ENCODE measurements at places on chromosomes 6 and 20.

DNA sequence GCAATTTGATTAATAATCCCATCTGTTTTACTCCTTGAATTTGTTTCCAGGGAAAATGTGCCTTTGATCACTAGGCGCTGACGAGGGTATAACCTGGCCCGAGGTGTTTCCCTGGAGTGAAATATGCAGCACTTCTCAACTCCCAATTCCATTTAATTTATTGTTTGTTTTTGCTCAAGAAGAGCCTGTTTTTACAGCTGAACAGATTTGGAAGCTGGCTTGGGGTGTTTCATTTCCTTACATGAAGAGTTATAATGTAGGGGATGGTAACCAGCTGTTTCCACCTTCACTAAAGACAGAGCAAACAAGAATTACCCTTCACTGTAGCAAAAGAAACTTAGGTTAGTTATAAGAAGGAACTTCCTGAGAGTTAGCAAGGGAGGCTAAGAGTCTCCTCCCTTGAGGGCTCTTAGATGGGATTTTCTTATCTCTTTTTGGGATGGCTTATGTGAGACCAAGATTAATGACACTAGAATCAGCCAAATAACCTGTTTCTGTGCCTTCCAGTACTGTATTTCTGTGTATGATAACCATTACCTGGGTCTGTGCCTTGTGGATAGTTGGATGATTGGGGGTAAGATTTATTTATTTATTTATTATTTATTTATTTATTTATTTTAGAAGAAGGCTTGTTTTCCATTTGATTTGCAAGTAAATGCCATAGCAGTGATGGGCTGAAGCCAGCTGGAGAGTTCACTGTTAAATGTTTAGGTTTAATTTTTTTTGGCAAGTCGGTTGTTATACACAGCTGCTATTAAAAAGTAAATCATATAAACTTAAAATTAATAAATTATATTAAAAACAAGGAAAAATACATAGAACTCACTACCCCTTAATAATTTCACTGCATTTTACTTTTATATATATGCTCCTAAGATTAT is 162.2 kb upstream of the BMP2 start:
- DNase-seq, result no peak

DNA sequence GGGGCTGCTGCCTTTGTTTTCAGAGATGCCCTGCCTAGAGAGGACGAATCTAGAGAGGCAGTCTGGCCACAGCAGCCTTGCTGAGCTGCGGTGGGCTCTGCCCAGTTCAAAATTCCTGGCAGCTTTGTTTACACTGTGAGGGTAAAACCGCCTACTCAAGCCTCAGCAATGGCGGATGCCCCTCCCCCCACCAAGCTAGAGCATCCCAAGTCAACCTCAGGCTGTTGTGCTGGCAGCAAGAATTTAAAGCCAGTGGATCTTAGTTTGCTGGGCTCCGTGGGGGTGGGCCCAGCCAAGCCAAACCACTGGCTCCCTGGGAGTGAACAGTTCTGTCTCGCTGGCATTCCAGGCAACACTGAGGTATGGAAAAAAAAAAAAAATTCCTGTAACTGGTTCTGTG is 970.9 kb downstream of the TBC1D32 start:
- DNase-seq, result no peak

DNA sequence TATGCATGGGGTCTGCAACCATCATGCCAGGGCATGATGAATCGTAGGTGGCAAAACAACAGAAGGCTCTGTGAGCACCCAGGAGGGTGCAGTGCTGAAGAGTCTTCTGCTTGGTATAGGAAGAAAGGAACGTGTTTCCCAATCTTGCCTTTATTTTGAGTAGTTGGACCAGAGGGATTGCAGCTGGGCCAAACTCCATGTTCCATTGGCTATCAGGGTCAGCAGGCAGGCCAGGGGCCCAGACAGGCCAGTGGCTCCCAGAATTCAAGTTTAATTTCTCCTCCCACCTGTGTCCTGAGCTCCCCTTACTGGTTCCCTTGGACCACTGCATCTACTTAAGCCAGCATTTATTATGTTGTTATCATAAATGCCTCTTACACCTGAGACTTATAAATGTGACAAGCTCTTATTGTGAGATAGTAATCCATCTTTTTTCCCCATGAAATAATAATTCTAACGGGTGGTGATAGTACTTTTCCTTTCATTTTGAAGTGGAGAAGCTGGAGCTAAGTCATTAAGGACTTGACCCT is 918 bp upstream of the TRIM38 start:
- no peak for DNase-seq

DNA sequence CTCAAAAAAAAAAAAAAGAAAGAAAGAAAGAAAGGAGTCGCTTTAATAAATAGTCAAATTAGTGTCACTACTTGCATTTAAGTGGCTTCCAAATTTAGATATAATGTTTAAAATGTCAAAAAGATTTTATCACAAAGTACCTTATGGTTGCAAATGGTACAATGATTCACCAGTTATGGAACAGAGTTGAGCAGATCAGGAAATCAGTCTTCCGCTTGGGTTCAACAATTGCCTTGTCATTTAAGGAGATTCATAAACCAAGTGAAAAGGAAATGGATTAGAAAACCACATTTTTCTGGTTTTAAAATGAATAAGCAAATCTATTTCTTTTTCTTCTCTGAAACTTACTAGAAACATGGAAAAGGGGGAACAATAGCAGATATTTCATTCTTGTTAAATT is 94.8 kb upstream of the PTPRT start:
- DNase-seq, result no peak

GRCh38 chr6:163837691-163838431 is 423.3 kb downstream of the QKI start:
- no peak for DNase-seq

DNA sequence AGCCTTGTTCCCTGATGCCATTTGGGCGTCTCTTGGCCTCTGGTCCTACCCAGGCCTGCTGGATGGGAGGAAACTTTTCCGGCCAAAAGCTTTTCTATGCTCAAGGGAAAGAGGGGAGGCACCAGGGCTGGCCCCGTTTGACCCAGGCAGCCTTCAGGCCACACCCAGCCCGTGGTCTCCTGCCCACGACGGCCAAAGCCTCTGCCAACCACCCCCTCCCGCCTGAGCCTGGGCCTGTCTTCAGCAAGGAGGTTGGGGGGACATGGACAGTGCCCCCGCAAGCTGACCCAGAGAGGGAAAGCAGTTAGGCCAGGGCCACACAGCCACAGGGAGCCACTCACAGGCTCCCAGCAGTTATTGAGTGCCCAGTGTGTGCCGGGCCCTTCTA is 49.5 kb downstream of the SRC start:
- DNase-seq, result no peak

GRCh38 chr20:25532015-25532751 is 53.1 kb downstream of the NINL start:
- DNase-seq, result no peak

DNA sequence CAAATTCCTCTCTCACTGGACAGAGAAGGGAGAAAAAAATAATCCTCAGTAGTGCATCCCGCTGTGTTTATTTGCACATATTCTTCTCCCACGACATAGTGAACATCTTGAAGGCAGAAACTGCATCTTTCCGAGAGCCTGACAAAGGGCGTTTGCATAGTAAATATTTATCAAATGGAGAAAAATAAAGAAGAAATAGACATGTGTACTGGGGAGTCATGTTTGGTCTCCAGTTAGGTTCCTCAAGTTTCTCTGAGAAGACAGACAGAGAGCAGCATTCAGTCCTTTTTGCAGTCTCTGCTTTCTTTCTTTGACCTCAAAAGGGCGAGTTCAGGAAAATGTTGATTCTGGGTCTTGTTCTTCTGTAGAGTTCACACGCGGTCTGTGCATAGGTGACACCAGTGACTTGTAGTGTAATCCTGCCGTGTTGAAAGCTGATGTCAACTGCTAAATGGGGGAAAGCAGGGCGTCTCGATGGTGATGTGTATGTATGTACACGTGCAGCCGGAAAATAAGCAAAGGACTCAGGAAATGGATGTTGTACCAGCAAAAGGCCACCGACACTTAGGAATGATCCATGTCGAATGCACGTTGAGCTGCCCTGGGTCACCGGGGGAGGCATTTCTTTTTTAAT is 285.6 kb downstream of the ZNF217 start:
- no peak for DNase-seq

All from central memory CD8-positive, alpha-beta T cell (primary cell).